Activated naive CD4-positive, alpha-beta T cell (primary cell): ENCODE measurements at places on chromosomes 5 and 9.

GRCh38 chr9:111691672-111692329, 30.4 kb downstream of the GNG10 start:
- no peak for DNase-seq

DNA sequence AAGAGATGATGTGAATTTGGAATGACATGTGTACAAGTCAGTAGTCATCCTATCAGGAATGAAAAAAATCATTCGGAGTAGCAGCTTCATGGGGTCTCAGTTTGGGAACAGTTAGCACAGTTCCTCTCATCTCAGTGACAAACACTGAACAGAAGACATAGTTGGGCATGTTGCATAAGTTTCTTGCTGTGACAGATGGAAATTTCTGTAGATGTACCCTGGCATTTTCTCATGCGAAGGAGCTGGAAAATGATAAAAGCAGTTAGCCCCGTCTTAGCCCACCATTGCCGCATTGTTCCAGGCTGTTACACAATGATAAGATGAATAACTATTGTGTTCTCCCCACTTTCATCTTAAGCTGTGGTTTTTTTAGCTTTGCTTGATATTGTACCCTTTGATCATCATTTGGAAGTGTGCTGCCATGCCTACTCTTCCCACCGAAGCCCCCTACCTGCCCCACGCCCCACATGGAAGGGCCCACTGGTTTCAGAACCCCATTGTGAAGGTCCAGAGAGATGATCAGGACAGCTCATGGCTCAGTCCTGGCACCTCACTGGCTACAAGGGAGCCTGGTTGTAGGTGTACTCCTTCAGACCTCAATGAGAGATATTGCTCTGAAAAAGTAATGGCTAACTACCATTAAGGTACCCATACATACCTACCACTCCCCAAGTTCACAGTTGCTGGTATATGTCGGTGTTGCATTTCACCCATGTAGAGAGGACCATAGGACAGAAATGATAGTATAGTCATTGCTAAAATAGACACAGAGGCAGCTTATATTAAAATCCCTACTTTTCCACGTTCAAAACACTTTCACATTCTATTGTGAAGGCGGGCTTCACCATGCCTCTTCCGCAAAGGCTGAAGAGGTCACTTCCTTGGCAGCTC, 38.8 kb downstream of the SFXN1 start:
- DNase-seq, result no peak

DNA sequence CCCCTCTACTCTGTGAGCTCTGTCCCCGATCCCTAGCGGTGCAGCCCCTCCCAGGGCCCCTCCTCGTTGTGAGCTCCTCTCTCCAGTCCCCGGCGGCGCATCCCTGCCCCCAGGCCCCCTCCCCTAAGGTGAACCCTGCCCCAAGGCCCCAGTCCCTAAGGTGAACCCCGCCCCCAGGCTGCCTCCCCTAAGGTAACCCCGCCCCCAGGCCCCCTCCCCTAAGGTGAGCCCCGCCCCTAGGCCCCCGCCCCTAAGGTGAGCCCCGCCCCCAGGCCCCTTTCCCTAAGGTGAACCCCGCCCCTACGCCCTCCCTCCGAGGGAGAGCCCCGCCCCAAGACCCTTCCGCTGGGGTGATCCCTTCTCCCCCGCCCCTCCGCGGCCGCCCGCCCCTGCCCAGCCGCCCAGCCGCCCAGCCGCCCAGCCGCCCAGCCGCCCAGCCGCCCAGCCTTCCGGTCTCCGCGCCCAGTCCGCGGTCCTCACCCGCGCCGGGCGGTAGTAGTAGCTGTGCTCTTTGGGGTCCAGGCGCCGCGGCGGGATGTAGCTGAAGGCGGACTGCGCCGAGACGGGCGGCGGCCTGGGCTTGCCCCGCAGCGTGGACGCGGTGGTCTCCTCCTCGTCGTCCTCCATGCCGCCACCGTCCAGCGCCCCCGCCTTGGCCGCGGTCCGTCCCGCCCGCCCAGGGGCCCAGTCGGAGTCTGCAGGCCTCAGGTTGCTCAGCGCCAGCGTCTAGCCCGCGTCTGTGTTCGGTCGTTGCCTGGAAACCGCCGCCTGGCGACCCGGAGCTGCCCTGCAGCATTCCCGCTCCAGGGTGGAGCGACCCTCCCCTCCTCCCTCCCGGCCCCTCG, at the start of gene CFAP90:
Gene CFAP90 (minus strand): TSS at position 739 of the 845 bp plus-strand sequence. CDS start 112 bp downstream, at position 627.
- peak; percentile 36 for DNase-seq

GRCh38 chr5:147187099-147187540, 47.7 kb upstream of the STK32A start:
- DNase-seq, result no peak

DNA sequence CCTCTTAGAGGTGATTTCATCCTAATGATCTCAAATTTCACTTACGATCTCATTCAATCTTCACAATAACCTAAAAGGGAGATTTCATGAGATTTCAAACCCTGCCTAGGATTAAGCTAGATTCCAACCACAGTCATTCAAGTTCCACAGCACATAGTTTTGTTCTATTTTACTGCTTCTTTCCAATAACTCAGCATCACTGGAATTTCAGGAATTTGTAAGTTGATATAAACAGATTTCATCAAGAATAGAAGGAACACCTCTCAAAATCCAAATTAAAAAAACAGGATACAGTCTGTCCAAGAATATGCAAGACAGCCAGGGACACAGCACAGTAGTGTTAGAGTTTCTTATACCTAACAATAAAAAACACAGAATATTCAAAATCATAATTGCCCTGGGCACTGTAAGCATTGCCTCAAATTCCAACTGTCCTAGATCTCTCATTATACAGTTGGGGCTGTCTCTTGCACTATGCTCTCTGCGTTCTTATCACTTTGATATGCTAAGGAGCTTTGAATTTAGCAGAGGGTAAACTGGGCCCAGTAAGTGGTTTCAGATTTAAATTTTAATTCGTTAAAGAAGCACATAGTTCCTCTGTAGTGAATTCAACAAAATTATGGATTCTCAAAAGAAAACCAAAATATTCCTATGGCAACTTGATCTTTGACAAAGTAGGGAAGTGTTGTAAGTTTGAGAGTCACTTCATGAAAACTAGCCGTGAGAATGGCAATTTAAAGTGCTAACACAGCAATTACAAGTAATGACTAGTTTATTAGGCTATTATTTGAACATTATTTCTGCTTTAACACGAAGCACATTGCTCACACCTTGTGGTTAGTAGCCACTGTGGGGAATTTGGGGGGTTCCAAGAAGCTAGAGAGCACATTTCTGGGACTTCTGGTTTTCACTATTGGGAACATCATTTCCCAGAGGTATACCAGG, 478.6 kb upstream of the C9orf72 start:
- DNase-seq, result no peak

- no peak for DNase-seq
Observed at GRCh38 chr5:152688561-152689249, 283.6 kb upstream of the NMUR2 start.

DNA sequence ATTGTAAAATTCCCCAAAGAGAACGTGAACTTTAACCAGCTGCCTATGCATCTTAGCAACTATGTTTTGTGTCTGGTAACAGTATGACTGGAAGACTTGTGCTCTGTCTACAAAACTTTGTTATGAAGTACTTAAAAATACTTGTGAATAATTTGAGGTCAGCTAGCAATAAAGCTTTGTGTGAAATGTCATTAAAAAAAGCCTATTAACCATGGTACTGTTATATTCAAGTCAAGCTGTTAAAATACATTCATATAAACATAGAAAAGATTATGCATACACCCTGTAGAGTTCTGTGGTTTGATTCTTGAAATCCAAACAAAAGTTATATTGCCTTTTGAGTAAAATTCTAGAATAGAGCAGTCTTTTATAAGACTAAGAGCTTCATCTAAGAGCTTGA, 60.1 kb downstream of the VCAN start:
- DNase-seq, result no peak

DNA sequence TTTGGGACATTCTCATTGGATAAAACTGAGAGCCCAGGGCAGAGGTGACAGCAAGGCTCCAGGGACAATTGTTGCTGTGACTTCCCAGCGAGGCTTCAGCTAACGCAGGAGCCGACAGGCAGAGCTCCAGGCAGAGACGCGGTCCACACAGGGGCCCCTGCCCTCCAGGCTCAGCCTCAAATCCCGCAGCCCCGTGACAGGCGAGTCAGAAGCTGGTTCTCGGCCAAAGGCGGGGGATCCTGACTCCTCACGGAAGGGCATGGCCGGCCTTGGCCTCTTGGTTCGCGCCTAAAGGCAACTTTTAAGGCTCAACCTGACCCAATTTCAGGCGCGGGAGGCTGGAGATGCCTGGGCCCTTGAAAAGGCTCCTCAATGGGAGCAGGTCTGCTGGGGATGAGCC, 21.3 kb downstream of the SLC12A7 start:
- DNase-seq, result no peak

DNA sequence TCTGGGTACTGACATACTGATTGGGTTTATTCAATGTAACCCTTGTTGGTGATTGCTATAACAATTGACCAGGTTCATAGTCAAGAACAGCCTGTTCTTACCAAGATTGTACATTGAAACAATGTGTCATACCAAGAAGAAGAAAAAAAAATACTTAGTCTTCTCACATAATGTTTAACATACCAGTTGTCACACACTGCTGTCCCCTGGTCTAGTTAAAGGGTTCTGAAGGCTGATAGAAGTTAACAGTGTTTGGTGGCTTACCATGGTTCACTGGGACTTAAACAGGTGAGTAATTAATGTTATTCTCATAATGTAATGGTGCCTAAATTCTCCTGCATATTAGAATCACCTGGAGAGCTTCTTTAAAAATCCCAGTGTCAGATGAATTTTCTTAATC, 18.5 kb upstream of the CDC42SE2 start:
- DNase-seq, result no peak

DNA sequence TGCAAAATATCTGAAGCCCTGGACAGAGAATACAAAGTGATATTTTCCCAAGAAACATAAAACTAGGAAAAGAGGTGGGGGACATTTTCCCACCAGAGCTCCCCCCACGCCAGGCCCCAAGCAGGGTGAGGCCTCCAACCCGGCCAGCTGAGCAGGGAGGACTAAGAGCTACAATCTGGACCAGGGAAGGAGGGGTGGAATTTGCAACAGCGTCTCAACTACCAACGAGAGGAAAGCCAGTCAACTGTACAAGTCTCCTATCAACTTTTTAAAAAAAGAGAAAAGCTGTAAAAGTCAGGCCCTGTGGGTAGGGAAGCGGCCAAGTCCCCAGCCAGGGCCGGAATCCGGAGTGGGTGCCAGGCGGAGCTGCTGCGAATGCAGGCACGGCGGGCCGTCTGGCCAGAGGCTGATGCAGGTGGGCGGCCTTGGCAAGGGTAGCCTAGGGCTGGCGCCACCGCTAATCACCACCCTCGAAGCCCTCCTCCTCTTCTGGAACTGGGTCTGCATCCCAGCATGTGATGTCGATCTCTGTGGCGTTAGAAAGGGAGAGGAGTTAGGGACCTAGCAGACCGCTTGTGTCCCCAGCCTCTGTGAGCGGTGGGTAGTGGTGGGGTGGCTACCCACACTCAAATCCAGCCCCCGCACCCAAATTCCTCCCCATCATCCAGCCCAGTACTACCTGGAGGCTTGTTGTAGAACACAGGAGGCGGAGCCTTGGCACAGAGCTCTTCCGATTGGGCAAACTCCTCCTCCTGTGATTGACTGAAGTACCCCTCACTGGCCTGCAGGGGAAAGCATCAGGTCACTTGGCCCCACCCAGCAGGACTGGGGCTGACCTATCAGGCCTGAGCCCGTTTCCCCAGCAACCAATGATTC, 10.6 kb downstream of the PRR7 start:
- DNase-seq, result no peak

DNA sequence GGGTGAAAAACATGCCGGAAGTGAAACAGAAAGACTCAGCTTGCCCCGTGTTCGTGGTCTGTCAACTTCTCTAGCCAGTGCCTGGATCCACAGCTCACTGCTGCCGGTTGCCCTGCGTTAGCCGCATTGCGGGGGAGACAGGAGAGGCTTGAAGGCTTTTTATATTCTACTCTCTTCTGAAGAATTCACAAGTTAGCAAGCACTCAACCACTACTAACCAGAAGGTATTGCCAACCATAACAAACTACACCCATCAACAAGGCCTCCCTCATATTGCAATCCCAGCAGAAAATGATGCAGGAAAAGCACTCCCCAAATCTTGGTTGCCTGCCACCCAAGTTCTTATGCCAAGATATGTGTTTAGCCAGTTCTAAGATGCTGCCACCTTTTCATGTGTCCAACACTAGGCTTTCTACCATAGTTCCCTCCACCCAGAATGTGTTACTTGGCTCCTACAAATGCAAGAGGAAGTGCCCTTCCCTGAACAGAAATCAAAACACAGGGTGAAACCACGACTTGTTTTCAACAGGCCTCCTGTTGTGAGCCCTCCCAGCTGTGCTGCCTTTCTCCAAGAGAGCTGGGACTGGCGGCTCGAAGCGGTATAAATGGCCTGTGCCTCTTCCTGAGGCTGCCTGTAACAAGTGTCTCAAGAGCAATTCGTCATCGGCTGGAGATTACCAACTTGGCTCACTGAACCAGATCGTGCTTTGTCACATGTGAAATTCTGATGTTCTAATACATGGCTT, 129.0 kb downstream of the SNX18 start:
- DNase-seq, result peak; percentile 3

- DNase-seq, result no peak
Observed at GRCh38 chr9:5551368-5552150, 41.2 kb downstream of the PDCD1LG2 start.

GRCh38 chr5:140356853-140357725, 2.9 kb upstream of the SLC4A9 start:
- no peak for DNase-seq
